AG09319 (cell line): ENCODE measurements at places on chromosomes 2 and 18.

GRCh38 chr2:6793371-6793770 lies 72.3 kb downstream of the CMPK2 start:
- no peak for DNase-seq

DNA sequence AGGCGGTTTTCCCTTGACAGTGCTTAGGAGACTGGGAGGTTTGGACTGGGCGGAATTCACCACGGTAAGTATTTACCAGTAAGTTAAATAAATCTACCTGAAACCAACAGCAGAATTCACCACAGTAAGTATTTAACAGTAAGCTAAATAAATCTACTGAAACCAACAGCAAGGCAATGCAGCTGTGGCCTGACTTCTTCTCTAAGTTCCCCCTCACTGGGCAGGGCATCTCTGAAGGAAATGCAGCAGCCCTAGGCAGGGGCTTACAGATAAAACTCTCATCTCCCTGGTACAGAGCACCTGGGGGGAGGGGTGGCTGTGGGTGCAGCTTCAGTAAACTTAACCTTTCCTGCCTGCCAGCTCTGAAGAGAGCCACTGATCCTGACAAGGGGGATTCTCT lies 432.5 kb upstream of the LRRTM1 start:
- DNase-seq, result no peak

DNA sequence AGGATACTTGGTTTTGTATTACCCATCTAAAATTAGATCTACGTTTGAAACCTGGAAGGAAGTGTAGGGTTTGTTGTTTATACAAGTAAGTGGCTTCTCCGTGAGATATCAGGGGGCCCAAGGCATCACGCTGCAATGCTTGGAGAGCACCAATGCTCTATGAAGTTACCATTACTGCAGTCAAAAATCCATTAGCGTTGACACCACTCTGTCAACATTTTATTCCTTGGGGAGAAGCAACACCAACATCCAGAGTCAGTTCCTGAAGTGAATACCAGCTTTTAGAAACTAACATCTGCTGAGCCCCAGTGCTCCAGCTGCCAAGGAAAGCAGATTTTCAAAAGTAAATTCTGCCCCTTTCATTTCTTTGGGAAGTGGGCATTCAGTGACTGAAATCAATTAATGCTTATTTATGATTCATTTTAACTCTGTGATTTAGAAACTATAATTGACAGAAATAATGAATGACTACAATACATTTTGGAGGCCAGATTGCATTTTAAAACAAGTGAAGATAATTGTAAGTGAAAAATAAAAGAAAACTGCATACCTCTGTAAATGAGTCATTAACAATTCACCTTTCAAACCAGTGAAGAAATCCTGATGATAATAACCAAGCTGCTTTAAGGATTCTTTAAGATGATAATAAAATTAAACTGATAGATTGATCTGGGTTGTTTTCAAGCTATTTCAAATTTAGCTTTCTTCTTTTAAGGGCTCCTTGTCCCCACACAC lies 30.5 kb downstream of the LRP1B start:
- no peak for DNase-seq

DNA sequence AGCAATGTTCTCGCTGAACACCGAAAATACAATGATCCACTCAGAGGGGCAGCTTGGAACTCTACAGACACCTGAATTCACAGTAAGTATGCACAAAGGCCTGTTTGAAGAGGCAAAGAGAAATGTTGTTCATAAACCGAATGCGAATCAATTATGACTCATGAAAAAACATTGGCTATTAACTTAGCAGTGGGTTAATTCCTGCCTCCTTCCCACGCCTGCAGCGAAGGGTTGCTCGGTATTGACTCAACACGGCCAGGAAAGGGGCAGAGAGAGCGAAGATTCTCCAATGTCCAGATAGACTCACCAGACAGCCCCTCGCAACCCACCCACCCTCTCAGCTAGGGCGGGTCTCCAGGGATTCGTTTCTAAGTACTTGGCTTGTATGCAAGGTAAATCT lies 9.4 kb downstream of the CRACDL start:
- DNase-seq, result no peak

DNA sequence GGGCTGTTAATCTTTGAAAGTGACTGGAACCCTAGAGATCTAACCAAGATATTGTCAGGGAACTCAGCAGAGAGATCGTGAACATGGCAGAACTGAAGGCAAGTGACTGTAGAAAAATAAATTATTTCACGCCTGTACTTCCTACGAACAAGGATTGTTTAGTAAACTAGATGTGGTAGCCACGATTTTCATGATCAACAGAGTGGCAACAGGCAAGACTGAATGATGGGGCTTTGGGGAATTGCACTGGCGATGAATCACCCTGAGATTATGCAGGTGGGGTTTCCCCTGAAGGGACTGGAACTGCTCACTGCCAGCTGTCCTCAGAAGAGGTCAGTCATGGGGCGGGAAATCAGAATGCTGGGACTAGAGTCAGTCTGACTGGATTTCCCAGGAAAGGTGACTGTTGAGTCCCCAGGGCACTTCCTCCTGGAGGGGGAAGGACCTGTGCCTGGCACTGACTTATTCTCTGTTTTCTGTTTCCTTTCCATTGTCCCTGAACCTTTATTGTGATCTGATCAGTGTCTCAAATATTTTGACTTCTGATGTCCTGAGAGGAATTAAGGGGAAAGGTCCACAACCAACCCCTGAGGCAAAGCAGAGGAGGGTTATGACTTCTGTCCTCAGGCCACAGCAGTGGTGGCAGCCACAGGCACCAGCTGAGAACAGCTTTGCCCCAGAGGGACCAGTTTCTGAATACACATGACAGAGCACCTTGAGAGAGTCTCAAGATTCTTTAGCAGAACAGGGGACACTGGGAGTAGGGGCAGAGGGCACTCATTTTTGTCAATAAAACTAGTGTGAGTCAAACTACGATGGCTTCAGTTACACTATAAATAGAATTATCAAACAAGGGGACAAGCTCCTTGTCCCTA lies 70.0 kb downstream of the NAB1 start:
- no peak for DNase-seq

DNA sequence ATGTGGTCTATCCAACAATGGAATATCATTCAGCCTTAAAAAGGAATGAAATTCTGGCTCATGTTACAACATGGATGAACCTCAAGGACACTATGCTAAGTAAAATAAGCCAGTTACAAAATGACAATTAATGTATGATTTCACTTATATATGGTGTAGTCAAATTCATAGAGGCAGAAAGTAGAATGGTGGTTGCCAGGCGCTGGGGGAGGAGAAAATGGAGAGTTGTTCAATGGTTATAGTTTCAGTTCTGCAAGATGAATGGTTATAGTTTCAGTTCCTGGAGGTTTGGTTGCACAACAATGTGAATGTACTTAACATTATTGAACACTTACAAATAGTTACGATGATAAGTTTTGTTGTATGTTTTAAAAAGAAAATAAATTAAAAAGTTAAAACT lies 79.2 kb upstream of the IL1R2 start:
- no peak for DNase-seq

- DNase-seq, result no peak
Measured at GRCh38 chr18:47262301-47263149, 11.1 kb upstream of the SKOR2 start.

- no peak for DNase-seq
Measured at GRCh38 chr2:795531-796041, 118.4 kb upstream of the TMEM18 start.

- DNase-seq, result no peak
Measured at GRCh38 chr2:74436848-74437695, 4.7 kb downstream of the RTKN start.

GRCh38 chr2:123532126-123532525 lies 493.0 kb upstream of the CNTNAP5 start:
- DNase-seq, result no peak

DNA sequence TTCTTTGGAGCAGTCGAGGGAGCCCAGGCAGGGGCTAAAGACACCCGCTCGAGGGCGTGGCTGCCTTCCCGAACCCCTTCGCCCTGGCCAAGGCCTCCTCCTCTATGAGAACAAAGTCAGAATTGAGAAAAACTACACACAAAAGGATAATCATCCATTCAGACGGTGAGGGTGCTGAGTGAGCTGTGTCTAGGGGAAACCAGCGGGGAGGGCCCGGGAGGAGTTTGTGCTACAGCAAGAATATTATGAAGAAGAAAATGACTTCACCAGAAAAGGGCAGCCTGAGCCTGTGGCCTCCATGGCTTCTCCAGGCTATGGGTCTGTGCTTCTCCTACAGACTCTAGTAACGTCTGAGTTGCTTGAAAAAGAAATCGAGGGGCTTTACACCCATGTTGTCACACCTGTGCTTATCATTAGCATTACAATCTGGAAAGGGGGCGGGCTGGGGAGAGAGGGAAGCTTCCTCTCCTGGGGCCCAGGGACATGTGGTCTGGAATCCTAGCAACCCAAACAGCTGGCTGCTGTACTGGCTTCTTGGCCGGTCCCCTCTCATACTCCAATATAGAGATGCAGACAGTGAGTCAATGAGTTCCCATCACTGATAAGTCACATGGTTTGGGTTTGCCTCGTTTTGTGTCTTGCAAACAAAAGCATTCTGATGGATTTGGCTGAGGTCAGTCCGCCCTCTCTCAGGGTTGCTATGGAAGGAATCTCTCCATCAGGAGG lies 52.0 kb upstream of the ARL4C start:
- no peak for DNase-seq

DNA sequence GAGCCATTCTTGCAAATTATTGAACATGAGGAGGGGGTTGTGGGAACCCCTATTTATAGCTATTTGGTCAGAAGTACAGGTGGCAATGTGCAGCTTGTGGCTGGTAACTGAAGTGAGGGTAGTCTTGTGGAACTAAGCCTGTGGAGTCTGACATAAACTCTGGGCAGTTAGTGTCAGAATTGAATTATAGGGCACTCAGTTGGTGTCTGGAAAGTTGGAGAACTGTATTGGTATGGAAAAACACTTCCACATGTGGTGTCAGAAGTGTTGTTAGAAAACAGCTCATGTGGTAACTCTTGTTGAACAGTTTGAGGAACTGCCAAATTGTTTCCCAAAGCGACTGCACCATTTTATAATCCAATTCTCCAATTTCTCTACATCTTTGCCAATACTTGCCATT lies 7.5 kb downstream of the RALBP1 start:
- no peak for DNase-seq
